Esophagus muscularis mucosa (tissue), 4 donors: ENCODE measurements at places on chromosomes 7 and 10. TPM values are rescaled to one million over a fixed set of nuclear protein-coding genes. Genes with fewer than 3 reads are reported as not detected.

DNA sequence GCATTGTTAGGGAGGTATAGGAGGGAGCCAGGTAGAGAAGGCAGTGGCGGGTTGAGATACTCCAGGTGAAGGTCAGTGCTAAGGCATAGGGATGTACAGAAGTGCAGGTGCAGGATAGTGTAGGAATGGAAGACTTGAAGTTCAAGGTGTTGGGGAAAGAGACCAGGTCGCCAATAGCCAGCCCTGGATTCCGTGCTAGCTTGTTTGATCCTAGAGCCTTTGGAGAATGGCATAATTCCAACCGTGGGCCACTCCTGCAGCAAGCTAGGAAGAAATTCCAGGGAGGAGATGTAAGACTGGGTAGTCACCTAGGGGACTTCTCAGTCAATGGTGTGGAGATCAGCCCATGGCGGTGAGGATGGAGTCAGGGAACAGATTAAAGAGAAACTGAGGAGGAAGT is 272.7 kb downstream of the RPS24 start:
- DNase-seq = peak; percentile 50

GRCh38 chr7:123070702-123071286 is 75.3 kb upstream of the TAS2R16 start:
- no peak for DNase-seq

The STRIP2 gene
- 1.1 TPM for total RNA-seq

The RAB18 gene
- 42.4 TPM for total RNA-seq

The BHLHA15 gene
- not detected for total RNA-seq

The GPER1 gene
- 12.0 TPM for total RNA-seq

GRCh38 chr10:17782921-17783665 is 26.1 kb upstream of the MRC1 start:
- no peak for DNase-seq

- DNase-seq = no peak
Measured at GRCh38 chr7:21041252-21041651, 254.6 kb upstream of the SP8 start.

The OPN1SW gene
- total RNA-seq = not detected

The GNAT3 gene
- not detected for total RNA-seq
